Esophagus squamous epithelium (tissue), 5 donors: ENCODE measurements at places on chromosomes 5 and 9.

- no peak for DNase-seq
Observed at GRCh38 chr5:1545126-1545804, 21.5 kb upstream of the LPCAT1 start.

DNA sequence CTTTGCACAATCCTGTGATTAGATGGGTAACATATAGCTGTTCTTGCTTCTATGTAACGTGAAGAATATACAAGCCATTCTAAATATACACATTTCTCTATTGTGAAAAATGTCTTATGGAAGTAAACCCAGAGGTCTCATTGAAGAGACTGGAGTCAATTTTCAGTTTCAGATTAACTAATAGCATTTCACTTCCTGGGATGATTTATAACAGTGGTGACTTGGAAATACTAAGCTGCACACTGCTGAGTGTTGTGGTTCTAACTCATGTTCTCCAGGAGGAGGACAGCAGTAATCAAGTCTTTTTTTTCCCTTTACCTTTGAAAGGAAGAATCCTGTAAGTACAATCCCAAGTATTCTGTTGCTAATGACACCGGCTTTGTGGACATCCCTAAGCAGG is 3.3 kb downstream of the CTSL start:
- no peak for DNase-seq

DNA sequence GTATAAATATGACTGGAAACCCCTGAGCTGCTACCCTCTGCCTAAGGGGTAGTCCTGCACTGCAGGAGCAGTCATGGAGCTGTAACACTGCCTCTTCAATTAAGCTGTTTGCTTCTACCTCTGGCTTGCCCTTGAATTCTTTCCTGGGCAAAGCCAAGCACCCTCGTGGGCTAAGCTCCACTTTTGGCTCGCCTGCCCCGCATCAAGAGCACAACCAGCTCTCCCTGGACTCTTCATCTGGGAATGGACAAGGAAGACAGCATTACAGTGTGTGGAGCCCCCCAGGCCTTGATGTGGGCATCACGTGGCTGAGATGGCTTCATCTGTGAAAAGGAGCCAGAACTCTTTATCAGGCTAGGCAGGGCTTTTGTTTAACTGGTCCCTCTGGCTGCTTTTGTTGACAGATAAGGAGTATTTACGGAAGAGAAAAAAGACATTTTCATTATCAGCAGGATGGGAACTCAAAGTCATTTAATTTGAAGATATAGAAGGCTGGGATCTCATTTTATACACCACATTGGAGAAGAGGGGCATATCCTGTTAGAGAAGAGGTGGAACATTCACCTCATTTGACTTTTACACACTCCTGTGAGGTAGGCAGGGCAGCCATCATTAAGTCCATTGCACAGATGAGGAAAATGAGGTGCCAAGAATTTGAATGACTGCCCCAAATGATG is 137.8 kb downstream of the SEMA6A start:
- DNase-seq = no peak

DNA sequence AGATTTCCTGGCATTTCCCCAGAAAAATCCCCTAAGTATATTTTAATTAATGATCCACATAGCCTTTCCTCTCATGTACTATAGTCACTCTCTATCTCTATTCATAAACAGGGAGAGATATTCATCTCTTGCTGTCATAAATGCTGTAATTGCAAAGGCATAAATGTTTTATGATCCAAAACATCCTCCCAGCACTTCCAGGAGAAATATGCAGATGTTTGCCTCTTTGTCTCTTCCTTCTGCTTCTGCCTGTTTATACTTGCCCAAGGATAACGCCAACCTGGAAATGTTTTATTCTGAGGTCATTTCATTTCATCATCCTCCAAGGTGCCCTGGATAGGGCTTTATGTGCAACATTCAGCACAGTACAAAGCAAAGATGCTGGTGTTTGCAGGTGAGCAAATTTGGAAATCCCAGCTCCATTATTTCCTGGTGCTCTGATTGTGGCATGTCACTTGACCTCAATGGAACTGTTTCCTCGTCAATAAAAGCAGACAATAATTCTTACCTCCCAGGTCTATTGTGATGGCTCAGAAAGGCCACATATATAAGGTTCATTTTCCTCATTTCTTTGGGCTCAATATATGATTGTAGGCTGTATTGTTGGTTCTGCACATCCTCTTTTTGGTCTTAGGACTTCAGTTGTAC is 6.9 kb downstream of the TNFSF15 start:
- no peak for DNase-seq

GRCh38 chr5:111829701-111830100 is 72.7 kb upstream of the NREP start:
- DNase-seq = no peak

- DNase-seq = no peak
Observed at GRCh38 chr9:3277200-3277599, 248.6 kb downstream of the RFX3 start.

DNA sequence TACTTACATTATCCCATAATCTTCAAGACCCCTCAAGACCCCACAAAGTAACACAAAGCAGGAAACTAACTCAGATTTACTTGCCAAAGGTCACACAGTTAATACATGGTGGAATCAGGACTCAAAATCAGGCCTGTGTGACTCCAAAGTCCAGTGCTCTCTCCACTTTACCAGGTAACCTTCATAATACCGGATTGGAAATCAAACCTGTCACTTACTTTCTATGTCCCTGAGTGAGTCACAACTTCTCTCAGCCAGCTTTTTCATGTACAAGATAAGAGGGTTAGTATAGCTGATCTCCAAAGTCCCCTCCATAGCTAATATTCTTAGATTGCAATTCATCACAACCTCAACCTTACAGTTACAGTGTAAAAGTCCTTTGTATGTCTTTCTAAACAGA is 17.1 kb downstream of the STRBP start:
- no peak for DNase-seq

DNA sequence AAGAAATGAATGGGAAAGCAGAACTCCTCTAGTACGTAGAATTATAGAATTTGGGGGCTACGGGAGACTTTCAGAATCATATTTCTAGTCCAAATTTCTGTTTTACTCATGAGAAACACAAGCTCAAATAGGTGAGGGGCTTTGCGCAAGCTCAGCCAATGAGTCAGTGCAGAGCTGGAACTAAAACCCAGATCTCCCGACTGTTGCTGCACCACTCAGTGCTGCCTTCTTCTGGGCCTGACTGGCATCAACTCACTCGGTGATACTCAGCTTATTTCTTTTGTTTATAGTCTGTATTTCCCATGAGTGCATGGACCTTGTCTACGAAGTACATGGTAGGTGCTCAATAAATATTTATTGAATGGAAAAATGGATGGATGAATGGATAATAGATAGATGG is 280.2 kb downstream of the CDK5RAP2 start:
- DNase-seq = no peak

DNA sequence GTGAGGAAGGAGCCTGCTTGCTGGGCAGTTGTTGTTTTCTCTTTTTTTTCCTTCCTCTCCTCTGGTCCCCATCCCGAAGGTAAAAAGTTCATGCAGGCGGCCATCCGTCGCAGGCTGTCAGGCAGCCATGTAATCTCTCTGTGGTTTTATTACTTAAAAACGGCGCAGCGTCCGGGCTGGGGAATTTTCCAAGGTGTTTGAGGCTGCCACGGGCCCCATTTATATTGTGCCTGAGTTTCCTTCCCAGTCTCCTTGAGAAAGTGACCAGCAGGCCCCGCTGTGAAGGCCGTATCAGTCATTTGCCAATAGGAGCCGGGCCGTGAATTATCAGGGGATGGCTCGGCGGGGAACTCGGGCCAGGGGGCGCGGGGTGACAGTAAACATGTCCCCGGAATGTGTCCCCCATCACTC is 289.7 kb downstream of the PBX3 start:
- DNase-seq = no peak

DNA sequence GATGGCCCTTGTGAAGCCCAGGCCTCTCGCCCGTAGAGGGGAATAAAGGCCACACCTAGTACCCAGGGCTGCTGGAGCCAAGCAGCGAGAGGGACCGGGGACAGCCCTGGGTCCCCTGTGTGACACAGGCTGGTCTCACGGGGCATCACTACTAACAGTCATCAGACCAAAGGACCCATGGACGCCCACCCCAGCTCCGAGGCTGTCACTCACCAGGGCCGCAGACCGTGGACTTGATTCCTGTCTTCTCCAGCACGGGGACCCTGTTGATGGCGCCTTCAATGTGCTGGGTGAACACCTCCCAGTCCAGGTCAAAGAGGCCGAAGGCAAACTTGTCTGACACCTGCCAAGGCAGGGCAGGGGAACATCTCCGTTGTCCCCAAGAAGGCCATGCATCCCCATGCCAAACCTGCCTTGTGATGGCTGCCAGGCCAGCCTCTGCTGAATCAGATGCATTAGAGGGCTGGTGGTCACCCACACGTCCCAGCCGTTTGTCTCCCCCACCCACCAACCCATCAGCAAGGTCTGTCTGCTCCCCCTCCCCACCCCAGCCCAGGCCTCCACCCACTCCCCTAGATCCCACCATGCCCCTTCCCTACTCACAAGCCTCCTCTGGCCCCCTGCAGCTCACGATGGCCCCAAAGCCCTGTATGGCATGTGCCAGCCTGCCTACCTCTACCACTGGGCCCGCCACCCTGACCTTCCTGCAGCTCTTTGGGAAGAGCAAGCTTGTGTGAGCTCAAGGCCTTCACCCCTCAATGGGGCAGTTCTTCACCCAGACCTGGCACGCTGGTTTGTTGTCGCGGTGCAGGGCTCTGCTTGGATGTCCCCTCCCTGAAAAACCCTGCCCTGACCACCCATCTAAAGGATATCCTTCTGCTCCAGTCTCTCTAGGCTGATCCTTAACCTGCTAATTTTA is 20.8 kb downstream of the SARDH start:
- DNase-seq = no peak

GRCh38 chr9:126676102-126676684 is 62.5 kb downstream of the LMX1B start:
- no peak for DNase-seq

- no peak for DNase-seq
Observed at GRCh38 chr9:95515272-95516113, 1.3 kb downstream of the PTCH1 start.

DNA sequence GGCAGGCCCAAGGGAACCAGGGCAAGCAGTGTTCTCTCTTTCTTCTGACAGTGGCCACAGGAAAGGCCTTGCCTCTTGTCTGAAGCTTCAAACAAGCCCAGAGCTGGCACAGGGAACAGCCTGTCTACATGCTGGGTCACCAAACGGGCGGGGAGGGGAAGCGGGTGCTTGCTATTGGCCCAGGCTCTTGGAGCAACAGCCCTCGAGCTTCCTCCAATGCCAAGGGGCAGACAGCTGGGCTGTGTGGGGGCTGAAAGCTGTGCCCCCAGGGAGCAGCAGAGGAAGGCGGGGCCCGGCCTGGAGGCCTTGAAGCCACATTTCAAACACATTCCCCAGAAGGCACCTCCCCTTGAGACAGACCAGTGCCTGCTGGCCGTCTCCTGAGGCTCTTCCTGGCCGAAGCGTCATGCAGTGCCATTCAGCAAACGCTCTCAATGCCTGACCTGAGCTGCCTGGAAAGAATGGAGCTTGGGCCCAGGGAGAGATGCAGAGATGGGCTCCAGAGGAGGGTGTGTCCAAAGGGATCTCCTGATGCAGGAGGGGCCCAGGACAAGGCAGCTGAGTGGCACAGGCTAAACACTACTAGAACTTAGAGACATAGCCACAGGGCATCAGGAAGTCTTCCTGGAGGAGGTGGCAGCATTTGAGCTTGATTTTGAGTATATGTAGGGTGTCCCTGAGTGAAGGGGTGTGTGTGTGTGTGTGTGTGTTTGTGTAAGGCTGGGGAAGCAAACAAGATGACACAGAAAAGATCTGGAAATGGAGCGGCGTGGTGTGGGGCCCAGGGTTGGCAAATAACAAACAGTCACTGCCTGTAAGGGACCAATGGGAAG is 2.5 kb downstream of the FIBCD1 start:
- DNase-seq = no peak

DNA sequence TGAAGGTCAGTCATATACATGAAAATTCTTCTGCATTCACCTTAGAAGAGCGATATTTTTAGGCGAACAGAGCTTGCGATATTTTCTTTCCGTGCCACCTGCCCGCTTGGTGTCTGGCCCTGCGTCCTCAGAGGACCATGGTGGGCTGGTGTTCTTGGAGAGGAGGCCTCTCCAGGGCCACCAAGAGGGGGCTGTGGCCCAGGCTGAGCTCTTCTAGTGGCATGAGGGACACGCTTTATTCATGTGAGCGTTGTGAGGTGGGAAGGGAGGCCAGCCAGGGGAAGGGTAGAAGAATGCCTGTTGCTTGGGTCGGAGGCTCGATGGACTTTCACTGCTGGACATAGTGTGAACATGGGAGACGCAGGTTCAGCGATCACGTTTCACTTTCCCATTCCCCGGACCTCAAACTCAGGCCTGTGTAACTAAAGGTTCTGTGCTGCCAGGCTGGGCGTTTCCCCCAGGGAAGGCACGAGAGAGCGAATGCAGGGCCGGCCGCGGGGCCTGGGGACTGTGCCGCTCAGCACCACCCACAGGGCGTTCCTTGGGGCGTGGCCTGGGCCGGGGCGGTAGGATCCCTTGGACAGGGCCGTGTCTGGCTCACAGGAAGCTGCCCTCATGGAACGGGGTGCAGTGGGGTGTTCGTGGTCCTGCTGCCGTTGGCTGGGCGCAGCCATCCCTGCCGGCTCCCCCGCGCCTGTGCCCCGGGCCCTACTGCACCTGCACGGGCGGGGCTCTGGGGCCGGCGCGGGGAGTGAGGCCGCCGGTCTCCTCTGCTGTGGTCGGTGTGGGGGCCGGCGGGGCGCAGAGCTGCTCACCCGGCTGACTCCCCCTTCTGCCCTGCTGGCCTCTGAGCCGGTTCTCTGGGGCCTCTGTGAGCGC is 40.7 kb upstream of the CLPTM1L start:
- DNase-seq = peak; percentile 25

DNA sequence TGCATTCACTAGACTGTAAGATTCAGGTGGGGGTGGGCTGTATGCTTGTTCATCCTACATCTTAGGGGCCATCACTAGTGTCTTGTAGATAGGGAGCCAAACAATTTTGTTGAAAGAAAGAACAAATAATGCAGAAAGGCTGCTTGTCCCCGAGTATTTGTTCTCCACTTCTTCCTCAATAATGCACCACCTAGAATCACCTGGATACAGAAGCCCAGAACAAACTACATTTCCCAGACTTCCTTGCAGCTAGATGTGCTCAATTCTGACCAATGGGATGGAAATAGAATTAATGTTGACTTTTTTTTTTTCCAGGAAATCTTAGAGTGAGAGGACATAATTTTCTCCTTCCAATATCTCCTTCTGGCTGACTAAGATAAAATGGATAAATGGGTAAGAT is 38.9 kb upstream of the TNFSF8 start:
- DNase-seq = no peak

DNA sequence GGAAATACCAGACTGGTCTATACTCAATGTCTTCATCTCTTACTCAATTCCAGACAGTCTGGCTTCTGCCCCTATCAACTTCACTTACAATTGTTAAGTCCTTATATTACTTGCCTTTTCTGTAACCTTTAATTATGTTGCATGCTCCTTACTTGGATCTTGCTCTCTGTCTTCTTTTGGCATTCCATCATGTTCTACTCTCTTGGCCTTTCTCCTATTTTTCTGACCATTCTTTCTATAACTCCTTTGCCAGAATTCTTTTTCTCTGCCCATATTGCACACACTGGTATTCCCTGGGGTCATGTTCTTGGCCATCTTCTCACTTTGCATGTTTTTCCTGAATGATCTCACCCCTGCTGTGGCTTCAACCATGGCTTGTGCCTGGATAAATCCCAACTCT is 209.8 kb upstream of the ZNF462 start:
- no peak for DNase-seq

- no peak for DNase-seq
Observed at GRCh38 chr9:69469136-69469535, 144.1 kb downstream of the ENTREP1 start.

GRCh38 chr5:160694896-160695295 is 157.1 kb downstream of the ATP10B start:
- DNase-seq = no peak
